ENCODE measurements at places on chromosomes 16 and 17. TPM values are rescaled to one million over a fixed set of nuclear protein-coding genes. Genes with fewer than 3 reads are reported as not detected.

RUNDC3A gene
- polyA plus RNA-seq = 13.8 TPM

MRPL12 gene
- polyA plus RNA-seq = 190 TPM

CNGB1 gene
- not detected for polyA plus RNA-seq

C17orf107 gene
- 0.67 TPM for polyA plus RNA-seq

IL34 gene
- polyA plus RNA-seq = 5.6 TPM

All from H1 (cell line).